ENCODE measurements at places on chromosomes 11 and 22. TPM values are rescaled to one million over a fixed set of nuclear protein-coding genes. Genes with fewer than 3 reads are reported as not detected.

The ELFN2 gene
- total RNA-seq, result 0.47 TPM

The OR51E2 gene
- not detected for total RNA-seq

The OR51E1 gene
- total RNA-seq, result not detected

The MCAM gene
- total RNA-seq, result 2.9 TPM

The ZC3H12C gene
- 0.28 TPM for total RNA-seq

The BARX2 gene
- not detected for total RNA-seq

The DCHS1 gene
- 2.5 TPM for total RNA-seq

The ALX4 gene
- total RNA-seq, result not detected

The TUB gene
- 0.14 TPM for total RNA-seq

The OR51I1 gene
- total RNA-seq, result not detected

The AMPD3 gene
- total RNA-seq, result 18.8 TPM

The C11orf68 gene
- 39.8 TPM for total RNA-seq

The RFPL2 gene
- not detected for total RNA-seq

The SLC37A4 gene
- total RNA-seq, result 23.9 TPM

The MS4A6A gene
- total RNA-seq, result 1.2 TPM

The LRRC74B gene
- not detected for total RNA-seq

The APOL1 gene
- total RNA-seq, result 40.9 TPM

The ETS1 gene
- 568 TPM for total RNA-seq

The PHOX2A gene
- not detected for total RNA-seq

The RTN4RL2 gene
- total RNA-seq, result 1.6 TPM

The GUCY1A2 gene
- not detected for total RNA-seq

The SLC7A4 gene
- 1.2 TPM for total RNA-seq

The MCHR1 gene
- total RNA-seq, result not detected

The GLYAT gene
- not detected for total RNA-seq

The IGLL1 gene
- not detected for total RNA-seq

The MUC15 gene
- not detected for total RNA-seq

The SLC37A2 gene
- 3.5 TPM for total RNA-seq

The FAU gene
- 1,110 TPM for total RNA-seq

The DRD4 gene
- total RNA-seq, result 0.72 TPM

The OR52B2 gene
- not detected for total RNA-seq

The TRIM49 gene
- total RNA-seq, result not detected

The NECTIN1 gene
- 1.5 TPM for total RNA-seq

The C11orf86 gene
- not detected for total RNA-seq

The GLYATL1 gene
- not detected for total RNA-seq

The DDIAS gene
- 10.6 TPM for total RNA-seq
